ENCODE measurements at places on chromosomes 11 and 22. TPM values are rescaled to one million over a fixed set of nuclear protein-coding genes. Genes with fewer than 3 reads are reported as not detected.

GRCh38 chr11:786235-787083 lies 3.4 kb downstream of the CEND1 start:
- DNase-seq: no peak

The NLRX1 gene
- polyA plus RNA-seq: 9.8 TPM

- DNase-seq: no peak
Observed at GRCh38 chr11:1291295-1292017, 18.0 kb downstream of the TOLLIP start.

The MMP7 gene
- 1.8 TPM for polyA plus RNA-seq

GRCh38 chr11:103202048-103202651 lies 92.9 kb downstream of the DYNC2H1 start:
- no peak for DNase-seq

DNA sequence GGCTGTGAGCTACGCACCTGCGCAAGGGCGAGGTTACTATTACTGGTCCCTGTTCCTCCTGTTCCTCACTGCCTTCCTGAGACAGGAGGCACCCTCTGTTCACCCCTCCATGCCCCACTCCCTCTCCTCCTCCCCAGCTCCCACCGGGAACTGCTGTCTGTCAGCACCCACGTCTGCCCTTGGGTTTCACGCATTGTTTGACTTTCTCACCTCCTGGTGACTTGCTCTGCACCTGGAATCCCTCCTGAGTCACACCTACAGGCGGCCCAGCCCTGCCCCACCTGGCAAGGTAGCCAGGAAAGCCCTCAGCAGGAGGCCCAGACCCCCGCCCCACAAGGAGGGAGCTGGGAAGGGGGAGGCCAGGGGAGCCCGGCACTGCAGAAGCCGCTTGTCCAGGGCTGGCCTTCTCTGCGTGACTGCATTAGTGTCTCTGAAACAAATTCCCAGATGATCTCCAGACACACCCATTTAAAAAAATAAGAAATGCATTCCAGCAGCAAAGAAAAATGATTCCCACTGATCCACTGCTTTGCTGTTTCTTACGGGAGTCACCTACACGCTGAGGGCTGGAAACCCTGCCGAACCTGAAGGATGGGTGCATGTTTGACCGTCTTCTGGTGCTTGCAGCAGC lies 86.4 kb downstream of the CELSR1 start:
- no peak for DNase-seq

GRCh38 chr11:15471895-15472799 lies 357.4 kb downstream of the INSC start:
- DNase-seq: no peak

DNA sequence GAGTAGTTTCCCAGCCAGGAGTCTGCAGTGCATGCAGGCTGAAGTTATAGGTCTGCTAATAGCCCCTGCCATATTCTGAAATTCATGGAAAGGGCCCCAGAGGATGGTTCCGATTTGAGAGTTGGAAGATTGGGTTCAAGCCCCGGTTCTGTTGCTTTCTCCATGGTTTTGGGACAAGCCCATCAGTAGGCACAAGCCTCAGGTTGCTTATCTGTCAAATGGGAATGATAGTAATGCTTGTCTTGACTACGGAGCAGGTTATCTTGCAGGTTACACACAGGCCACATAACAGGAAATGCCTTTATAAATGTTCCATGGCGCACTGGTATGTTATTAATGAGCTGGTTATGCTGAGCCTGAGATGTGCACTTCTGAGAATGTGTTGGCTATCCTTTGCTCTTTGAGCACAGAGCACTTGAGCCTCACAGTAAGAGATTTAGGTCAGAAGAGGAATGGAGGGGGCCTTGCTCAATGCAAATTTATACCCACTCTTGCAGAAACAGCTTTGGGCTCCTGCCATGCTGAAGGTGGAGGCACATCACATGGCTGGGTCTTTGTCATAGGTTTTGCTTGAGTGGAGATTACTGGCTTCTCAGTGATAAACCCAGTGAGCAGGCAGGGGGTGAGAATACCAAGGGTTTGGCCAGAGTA lies 47.1 kb downstream of the ZNRF3 start:
- DNase-seq: no peak

GRCh38 chr22:41003066-41003465 lies 51.9 kb downstream of the RBX1 start:
- no peak for DNase-seq

The TECTA gene
- 0.52 TPM for polyA plus RNA-seq

DNA sequence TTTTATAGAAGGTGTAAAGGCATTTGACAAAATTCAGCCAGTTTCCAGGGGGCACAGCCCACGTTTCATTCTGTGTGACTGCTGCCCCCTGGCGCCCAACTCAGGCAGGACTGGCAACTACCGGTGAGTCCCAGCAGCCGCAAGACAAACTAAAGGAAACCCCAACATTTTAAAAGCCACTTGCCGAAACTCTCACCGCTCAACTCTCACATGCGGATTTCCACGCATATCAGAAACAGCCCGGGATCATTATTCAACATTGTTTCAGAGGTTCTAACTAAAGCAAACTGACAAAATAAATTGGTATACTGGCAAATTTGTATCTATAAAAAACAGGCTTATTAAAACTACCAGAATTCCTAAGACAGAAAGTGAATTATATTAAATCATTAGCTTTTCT lies 48.2 kb downstream of the MORC2 start:
- peak; percentile 92 for DNase-seq

- DNase-seq: no peak
Observed at GRCh38 chr22:41582694-41583093, 6.9 kb downstream of the PMM1 start.

DNA sequence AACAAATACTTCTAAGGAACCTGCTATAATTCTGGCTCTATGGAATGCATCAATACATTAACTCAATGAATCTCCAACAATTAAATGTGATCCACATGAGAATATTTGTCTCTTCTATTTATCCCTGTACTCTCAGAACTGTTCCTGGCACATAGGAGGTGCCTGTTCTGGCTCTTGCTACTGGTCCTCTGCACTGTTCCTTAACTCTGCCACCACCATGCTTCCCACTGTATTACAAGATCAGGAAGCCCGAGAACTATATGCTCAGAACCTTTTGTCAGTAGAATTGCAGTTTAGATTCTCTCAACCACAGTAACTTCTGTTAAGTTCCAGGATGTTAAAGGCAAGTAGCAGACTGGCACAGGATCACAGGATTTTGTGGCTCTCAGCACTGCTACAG lies 376.3 kb upstream of the CCDC90B start:
- no peak for DNase-seq

DNA sequence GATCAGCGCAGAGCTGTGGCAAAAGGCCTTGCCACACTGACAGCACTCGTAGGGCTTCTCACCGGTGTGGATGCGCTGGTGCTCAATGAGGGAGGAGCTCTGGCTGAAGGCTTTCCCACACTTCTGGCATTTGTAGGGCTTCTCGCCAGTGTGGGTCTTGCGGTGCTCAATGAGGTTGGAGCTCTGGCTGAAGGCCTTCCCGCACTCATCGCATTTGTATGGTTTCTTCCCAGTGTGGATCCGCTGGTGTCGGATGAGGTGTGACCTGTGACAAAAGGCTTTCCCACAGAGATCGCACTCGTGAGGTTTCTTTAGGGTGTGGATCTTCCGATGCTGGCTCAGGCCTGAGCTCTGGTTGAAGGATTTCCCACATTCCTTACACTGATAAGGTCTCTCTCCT lies 6.9 kb downstream of the ZNF70 start:
- DNase-seq: no peak

GRCh38 chr11:17014833-17015626 lies 816 bp upstream of the PLEKHA7 start:
- no peak for DNase-seq

DNA sequence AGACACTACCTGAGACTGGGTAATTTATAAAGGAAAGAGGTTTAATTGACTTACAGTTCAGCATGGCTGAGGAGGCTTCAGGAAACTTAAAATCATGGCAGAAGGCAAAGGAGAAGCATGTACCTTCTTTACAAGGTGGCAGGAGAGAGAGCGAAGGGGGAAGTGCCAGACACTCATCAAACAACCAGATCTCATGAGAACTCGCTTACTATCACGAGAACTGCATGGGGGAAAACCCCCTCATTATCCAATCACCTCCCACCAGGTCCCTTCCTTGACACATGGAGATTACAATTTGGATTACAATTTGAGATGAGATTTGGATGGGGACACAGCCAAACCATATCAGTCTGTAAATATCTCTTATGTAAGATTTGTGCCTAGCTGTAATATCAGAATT lies 50.9 kb upstream of the ATXN10 start:
- no peak for DNase-seq

DNA sequence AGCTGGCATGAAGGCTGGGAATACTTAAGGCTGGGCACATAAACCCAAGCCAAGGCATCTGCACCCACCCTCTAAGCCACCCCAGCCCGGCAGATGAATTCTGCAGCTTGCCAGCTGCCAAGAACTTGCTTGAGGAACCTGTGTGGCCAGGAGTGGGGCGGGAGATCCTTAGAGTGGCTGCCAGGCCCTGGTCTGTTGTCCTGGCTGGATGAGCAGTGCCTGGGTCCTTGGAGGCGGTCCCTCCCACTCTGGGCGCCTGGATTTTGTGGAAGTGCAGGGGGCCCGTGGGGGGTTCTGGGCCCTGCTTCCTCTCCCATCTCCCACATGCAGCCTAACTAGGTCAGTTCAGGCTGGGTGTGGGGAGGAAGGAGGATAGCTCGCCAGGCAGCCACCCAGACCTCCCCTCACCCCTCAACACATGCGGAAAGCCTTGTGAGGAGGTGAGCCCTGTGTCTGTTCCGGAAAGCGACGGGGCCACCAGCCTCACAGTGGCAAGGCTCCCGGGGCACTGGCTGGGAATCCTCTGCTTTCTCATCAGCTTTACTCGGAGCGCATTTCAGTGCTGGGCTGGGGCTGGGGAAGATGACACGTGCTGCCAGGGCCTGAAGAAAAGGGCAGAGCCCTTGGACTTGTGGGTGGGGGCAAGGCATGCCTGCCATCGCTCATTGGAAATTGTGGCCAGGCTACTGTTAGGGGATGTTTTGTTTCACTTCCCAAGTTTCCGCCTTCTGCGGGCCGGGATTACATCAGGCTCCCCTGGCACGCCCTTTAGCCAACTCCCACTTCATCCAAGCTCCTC lies 8.4 kb downstream of the DAGLA start:
- no peak for DNase-seq

GRCh38 chr11:72579816-72580641 lies 94.2 kb downstream of the PDE2A start:
- no peak for DNase-seq

The KRTAP5-8 gene
- polyA plus RNA-seq: not detected

- DNase-seq: no peak
Observed at GRCh38 chr11:72524711-72525110, 90.4 kb upstream of the CLPB start.

The THY1 gene
- polyA plus RNA-seq: 0.92 TPM

The PARVB gene
- polyA plus RNA-seq: 3.2 TPM

- DNase-seq: no peak
Observed at GRCh38 chr11:20258376-20258895, 98.2 kb upstream of the DBX1 start.

DNA sequence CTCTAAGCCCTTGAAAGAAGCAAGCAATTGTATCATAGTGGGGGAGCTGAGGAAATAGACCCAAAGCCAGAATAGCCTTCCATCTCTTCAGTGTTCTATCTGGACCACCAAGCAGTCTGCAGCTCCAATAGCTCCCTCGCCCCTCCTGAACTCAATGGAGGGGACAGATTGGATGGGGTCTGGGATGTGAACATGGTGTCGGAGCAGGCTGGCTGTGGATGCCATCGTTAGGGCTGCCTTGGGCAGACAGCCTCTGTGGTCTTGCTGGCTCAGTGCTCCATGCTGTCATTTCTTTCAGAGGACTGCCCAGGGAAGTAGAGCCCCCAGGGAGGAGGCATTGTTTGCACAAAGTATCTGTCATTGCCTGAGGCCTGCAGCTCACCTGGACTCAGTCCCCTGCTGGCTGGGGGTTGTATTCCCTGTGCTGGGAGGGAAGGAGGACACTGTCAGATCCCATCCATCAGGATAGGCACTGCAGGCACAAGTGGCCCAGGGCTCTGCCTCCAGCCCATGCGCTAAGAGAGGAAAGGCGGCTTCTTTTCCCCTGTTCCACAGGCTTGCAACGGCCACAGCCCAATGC lies 537.7 kb downstream of the BUD13 start:
- DNase-seq: no peak

The TH gene
- polyA plus RNA-seq: 0.24 TPM

The MRGPRF gene
- polyA plus RNA-seq: 4.8 TPM

DNA sequence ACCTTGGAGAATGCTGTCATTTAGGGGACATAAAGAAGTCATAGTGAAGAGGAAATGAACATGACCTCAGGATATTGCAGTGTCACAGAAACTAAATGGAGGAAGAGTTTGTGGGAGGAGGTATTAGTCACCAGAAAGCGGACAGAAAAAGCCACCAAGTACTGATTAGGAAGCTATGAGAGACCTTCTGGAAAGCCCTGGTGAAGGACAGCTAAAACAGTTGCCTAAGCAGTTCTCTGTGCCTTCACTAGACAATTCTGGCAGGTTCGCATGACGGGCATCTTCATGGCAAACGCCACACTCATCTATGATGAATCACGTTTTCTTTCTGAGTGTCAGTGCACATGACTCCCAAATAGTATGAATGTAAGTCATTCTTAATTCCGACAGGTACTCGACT lies 325.8 kb downstream of the C11orf87 start:
- DNase-seq: no peak

- DNase-seq: no peak
Observed at GRCh38 chr22:23236026-23236425, 55.7 kb downstream of the BCR start.

DNA sequence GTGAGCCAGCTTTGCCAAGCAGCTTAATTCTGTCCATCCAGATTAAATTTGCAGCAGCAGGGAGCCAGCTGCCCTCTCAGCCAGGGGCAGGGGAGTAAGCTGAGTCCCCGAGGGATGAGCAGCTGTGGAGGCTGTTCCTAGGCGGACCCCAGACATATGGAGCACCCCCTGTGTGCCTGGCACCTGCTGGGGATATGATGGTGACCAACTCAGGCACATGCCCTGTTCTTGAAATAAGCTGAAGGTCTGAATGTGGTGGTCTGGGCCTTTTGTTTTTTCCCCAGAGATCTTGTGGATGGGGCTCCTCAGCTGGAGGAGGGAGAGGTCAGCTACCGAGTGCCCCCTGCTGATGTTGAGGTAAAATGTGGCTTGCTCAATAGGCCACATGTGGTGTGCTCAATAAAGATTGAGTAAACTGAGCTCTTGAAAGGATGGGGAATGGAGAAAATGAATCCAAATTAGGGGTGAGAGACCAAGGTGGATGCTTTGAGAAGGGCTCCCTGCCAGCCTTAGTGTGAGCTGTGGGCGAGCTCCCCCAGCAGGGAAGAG lies 103.3 kb upstream of the NNMT start:
- DNase-seq: no peak

Measured in liver (tissue), 10 donors.